ENCODE measurements at places on chromosomes 7 and 10.

DNA sequence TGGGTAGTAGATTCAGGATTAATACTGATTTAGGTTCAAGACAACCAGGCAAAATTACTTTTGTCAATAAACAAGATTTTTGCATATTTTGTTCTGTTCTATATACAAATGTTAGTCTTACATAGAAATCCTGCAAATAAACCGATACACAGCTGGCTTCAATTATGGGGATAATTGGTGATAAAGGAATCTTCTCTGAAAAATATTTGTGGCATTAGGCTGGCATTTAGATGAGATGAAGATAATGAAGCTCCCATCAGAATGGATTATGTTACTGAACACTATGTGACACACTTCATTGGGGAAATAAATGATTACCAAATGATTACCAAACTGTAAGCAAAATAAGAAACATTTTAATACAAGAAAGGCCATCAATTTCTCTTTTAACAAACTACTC is 65.8 kb downstream of the NT5C2 start:
- no peak for DNase-seq

- DNase-seq = peak; percentile 58
Measured at GRCh38 chr7:147510201-147510542, 1080.4 kb upstream of the C7orf33 start.

GRCh38 chr7:151503902-151504714 is 15.6 kb downstream of the RHEB start:
- DNase-seq = peak; percentile 57

DNA sequence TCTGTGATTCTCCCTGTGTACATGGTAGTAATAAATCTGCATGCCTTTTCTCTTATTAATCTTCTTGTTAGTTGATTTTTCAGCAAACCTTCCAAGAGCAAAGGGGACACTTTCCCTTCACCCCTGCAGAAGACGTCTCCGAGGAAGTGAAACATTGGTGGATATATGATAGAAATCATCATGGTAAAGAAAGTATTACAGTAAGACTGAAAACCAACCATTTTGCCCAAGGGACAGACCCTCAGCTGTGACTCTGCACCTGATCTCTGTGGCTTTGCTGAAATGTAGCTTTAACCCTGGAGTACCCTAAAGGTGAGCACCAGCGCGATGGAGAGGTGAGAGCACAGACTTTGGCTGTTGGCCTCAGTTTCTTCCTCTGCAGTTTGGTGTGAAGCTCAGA is 32.8 kb upstream of the MYO3A start:
- DNase-seq = no peak

- no peak for DNase-seq
Measured at GRCh38 chr10:49649936-49650723, 29.3 kb upstream of the C10orf53 start.

DNA sequence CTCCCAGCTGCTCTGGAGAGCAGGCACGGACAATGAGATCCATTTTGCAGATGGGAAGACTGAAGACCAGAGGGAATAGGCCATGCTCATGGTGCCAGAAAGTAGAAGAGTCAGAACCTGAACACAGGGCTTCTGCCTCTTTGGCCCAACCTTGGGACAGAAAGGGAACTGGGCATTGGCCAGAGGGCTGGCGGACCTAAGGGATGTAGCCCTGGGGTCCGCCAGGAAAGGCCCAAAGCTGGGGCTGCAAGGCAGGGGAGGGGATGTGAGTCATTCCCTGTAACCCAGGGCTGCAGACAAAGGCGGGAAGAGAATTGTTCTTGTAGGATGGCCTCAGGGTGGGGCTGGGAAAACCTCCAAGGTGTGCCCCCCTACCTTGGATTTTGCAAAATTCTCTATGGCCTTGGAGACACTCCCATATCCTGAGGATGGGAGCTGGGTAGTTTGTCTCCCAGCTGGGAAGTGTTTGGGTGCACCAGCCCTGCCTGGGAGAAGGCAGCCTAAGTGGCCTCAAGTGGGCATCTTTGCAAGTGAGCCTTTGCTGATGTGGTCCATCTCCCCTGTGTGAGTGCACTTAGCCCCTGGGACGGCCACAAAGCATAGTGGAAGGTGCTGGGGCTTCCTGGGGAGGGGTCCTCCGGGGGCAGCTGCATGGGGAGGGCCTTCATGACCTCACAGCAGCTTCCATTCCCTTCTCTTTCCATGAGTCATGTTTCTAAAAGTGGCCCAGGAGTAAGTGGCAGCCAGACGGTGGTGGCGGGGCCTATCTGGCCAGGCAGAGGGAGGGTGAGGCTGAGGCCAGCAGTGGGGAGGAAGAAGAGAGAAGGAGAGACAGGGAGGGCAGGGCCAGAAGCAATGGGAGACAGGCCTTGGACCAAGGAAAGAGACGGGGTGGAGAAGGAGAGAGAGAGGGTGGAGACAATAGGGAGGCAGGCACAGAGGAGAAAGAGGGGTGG is 9.2 kb downstream of the AQP1 start:
- DNase-seq = no peak

Data from amniotic stem cell (primary cell).